Immature natural killer cell (primary cell): ENCODE measurements at places on chromosomes 5 and 9.

- no peak for DNase-seq
Observed at GRCh38 chr5:150781706-150782614, 3.4 kb downstream of the SMIM3 start.

DNA sequence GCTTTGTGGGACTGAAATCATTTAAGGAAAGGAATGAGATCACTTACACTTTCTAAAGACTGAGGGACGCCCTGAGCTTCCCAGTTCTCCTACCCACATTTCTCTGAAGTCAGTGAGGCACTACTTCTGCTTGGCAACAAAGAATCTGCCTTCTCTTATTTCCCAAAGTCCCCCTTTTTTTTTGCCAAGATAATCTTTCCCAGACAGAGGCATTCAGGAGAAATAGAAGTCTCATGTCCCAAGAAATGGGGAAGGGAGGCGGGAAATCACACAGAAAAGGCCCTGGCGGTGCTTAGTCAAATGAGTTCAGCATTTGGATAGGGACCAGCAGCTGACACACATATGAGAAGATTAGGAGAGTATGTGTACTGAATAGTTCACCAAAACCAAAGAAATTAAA lies 159.7 kb downstream of the MUSK start:
- DNase-seq = no peak

- no peak for DNase-seq
Observed at GRCh38 chr5:8827696-8828095, 718.2 kb downstream of the SEMA5A start.

- DNase-seq = no peak
Observed at GRCh38 chr5:9775339-9775738, 145.2 kb upstream of the TAS2R1 start.

DNA sequence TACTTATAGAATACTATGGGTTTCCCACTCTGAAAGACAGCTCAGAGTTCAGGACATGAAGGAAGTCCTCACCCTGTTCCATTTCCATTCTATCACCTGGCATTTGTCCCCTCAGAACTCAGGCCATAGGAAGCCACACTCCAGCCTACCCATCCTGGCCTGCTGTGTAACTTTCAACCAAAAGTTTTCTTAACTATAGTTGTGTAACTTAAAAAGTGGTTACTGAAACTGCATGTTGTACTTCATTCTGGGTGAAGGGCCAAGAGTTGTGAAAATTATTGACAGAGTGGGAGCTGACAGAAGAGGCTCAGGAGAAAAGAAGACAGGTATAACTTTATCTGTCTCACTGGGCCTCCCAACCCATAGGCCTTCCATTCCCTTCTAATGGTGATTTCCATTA lies 212.5 kb downstream of the RAB3C start:
- DNase-seq = no peak

GRCh38 chr5:122377026-122377425 lies 65.0 kb downstream of the SNCAIP start:
- no peak for DNase-seq

DNA sequence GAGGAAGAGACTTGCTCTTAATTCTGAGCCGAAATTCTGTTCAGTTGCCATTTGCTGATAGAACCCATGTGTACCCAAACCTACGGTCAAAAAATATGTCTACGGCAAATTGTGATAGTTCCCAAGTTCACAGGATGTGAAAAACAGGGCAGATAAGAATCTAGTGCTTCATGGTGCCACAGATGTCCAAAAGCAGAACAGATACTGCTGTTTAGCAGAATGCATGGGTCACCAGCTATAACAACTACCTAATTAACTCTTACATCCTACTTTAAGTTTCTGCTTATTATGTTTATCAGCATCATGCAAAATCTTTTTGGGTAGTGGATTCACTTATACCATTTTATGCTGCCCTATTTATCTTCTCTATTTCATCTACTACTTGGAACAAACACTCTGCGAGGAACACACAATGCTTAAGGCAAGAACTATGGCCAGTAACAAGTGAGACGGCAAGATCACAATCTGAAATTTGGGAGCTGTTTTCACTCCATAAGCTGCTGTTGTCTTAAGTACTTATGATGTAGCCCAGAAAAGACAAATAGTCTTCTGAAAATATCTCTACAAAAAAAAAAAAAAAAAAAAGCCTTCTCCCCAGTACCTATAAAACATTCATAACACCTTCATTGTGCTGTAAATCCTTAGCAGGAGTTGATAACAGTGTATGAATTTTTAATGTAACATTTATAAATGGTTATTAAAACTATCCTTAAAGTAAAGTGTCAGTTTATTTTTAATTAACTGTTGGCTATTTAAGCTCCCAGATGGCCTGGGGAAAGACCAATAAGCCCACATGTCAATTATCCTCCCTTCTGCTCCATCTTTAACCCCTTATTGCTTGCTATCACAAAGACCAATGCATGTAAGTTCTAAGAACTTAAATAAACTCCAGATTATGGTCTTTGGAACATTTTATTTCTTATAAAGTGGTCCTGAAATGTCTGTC lies 232.3 kb downstream of the TLR4 start:
- DNase-seq = no peak

GRCh38 chr5:31194468-31194813 lies 955 bp downstream of the CDH6 start:
- no peak for DNase-seq

- no peak for DNase-seq
Observed at GRCh38 chr9:136117916-136118319, 757 bp downstream of the TMEM250 start.

GRCh38 chr9:126705767-126706697 lies 92.3 kb downstream of the LMX1B start:
- peak; percentile 68 for DNase-seq

DNA sequence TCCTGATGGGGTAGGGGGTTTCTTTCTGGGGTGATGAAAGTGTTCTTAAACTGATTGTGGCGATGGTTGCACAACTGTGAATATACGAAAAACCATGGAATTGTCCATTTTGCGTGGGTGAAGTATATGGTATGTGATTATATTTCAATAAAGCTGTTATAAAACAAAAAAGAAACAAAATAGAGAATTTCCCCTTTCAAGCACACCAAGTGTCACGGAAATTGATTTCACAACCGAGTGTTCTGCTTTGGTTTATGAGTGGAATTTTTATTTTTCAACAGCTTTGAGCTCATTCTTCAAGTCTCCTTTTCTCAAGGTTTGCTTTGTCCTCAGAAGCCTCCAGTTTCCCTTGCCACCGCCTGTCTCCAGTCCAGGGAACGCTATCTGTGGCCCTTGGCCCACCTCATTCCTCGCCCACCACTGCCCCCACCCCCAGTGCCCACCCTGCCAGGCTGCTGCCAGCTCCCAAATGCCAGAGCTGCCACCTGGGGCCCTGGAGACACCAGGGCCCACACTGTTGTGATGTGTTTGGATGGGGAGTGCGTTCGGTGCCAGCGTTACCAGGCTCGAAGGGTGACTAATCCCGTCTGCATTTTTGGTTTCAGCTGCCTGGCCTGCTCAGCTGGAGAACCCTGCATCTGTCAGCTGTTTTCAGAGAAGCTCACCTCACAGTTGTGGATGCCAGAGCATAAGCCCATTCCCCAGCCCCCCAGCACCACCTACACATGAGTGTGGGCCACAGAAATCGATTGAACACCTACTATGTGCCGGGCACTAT lies 30.4 kb downstream of the DUSP1 start:
- DNase-seq = no peak
